Cortex of kidney (tissue), 1 donor: ENCODE measurements at places on chromosomes 3 and 15.

DNA sequence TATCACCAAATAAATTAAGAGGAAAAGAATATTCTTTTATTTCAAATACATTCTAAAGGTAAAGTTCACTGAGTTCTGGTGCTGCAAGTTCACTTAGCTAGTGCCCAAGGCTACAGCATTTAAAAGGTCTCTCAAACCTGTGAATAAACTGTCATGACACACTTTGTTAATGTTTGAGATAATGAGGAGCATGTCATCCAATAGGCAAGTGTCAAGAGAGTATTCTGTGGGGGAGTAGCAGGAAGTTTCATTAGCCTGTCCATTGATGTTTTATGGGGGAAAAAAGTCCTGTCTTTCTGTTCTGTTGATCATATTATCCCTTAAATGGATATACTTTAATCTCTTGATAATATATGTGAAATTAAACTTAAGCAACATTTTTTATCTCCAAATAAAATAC lies 4.0 kb downstream of the SPESP1 start:
- no peak for DNase-seq

DNA sequence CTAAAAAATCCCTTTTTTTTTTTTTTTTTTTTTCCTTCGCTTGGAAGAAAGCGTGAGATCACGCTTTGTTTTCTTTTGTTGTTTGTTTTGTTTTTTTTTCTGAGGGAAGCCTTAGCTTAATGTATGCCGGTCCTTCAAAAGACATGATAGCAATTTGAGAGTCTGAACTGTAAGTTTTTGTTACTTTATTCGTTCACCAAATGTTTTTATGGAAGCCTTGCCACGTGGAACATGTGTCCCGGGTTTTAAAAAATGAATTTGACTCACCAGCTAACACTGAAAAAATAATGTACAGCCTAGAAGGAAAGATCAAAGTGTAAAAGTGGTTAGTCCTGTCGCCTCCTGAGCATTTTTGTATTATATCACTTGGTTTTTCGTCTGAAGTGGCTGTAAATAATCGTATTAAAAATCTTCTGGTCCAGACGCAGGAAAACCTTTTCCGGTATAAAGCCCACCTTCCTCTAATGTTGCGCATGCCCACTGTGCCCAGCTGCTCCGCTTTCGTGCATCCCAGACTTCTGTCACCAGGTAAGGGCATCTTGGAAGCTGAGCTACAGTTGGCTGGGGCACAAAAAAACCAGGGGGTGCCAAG lies 795 bp upstream of the MYNN start:
- no peak for DNase-seq

DNA sequence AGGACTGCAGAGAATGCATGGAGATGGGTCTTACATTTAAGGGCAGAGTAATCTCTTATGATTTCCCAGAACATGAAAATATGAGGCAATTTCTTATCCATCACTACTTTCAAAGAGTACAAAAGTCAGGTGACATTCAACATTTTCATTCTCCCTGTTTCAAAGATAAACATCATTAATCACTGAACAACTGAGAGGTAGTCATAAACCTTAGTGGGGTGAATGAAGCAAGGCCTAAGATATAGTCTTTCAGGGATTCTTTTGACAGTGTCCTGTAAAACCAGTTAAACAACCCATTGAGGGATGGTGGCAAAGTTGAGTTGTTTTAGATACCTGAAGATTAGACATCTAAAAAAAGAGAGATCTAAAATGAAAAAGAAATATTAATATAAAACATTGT lies 271.6 kb upstream of the CBLB start:
- DNase-seq, result no peak

DNA sequence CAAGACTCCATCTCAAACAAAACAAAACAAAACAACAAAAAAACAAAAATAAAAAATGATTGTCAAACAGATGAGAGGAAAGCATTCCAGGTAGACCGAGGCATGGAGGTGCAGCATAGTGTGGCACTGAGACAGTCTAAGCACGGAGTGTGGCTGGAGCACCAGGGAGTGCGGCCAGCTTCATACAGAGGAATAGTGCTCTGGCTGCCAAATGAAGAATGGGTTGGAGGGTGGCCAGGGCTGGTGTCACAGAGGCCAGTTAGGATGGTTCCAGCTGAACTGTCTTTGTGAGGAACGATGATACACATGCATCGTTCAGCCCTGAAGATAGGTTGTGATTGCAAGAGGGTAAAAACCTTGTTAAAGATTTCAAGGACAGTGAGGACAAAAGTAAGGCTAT lies 28.3 kb downstream of the MITF start:
- DNase-seq, result no peak

DNA sequence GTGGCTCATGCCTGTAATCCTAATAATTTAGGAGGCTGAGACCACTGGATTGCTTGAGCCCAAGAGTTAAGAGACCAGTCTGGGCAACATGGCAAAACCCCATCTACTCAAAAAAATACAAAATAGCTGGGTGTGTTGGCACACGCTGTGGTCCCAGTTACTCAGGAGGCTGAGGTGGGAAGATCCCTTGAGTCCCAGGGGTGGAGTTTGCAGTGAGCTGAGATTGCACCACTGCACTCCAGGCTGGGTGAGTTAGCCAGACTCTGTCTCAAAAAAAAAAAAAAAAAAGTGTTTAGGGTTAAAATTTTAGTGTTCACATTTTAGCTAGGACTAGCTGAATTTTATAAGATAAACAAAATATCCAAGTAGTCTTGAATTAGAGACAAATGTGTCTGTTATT lies 1340.1 kb upstream of the EPHA6 start:
- DNase-seq, result no peak

DNA sequence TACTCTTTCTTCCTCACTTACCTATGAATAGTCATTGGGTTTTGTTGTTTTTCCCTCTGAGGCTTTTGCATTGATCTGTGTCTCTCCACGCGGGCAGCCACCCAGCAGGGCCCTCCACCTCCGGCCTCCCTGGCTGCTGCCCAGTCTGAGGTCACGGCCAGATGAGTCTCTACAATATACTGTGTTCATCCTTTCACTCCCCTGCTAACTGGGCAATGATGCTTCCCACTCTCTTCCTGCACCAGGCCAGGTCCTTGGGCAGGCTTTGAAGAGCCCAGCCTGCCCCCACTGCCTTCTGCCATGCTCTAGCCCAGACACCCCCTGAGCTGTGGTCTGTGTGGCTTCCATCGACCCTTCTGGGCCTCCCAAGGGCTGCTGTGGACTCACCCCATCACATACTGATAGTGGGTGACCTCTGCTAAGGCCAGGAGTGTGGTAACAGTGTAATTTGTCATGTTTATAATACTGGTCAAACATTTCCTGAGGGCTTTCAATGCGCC lies 18.0 kb downstream of the PDIA5 start:
- no peak for DNase-seq

GRCh38 chr3:11724615-11725339 lies 81.1 kb upstream of the VGLL4 start:
- no peak for DNase-seq

GRCh38 chr3:159266779-159267178 lies 464.9 kb downstream of the MFSD1 start:
- no peak for DNase-seq

GRCh38 chr3:187069857-187070516 lies 69.3 kb downstream of the RPL39L start:
- no peak for DNase-seq

DNA sequence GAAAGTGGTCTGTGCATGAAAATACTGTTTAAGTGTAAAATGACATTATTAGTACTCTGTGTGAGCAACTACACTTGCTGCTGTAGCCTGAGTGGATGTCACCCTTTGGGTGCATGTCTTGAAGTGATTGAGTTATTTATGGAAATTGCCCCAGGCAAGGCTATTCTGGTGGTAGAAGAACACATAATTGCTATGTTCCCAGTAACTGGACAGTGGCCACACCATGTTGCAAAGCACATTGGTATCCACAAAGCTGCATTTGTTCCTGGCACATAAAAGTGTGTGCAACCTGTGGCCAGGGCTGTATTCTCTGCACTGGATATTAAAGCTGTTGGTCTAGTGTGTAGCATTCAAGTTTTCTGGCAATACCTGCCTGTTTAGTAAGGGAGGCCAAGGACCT lies 23.8 kb downstream of the MTMR14 start:
- no peak for DNase-seq

DNA sequence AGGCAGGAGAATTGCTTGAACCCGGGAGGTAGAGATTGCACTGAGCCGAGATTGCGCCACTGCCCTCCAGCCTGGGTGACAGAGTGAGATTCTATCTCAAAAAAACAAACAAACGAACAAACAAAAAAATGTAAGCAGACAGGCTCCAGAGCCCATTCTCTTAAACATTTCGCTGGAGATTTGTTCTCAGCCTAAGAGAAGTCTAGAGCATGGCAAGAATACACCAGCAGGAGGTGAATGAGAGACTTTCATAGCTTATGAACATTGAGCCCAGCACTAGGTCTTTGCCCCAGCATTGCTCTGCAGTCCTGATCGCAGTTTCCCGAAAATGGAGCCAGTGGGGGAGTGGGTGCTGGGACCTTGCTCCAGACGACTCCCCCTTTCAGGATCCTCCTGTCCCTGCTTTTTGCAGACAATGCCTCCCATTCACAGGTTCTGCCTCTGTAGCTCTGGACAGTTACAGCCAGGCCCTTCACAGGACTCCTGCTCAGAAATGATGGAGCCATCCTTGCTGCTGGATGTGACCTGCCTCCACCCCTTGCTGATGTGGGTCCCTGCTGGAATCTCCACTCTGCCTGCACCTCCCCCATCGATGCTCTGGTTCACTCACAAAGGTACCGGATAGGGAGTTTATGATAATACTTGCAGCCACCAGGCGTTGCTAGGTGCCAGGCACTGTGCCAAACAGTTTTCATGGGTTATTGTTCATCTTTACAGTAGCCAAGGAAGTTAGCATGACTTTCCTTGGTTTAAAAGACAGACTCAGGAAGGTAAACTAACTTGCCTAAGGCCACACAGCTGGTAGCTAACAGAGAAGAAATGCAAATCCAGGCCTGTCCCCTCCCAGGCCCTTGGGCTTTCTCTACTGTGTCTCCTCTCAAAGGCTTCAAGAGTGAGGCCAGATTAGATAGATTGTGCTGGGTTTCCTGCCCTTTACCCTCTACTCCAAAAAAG lies 329.7 kb upstream of the TLE3 start:
- no peak for DNase-seq

- DNase-seq, result no peak
Observed at GRCh38 chr3:87478716-87479115, 202.3 kb upstream of the POU1F1 start.

GRCh38 chr3:98359993-98360675 lies 6.5 kb downstream of the OR5K4 start:
- DNase-seq, result no peak

- DNase-seq, result no peak
Observed at GRCh38 chr3:106345353-106346027, 476.7 kb upstream of the CBLB start.

- DNase-seq, result no peak
Observed at GRCh38 chr15:57138349-57138788, 219.9 kb downstream of the TCF12 start.

- no peak for DNase-seq
Observed at GRCh38 chr3:130671545-130672312, 74.9 kb downstream of the PIK3R4 start.

DNA sequence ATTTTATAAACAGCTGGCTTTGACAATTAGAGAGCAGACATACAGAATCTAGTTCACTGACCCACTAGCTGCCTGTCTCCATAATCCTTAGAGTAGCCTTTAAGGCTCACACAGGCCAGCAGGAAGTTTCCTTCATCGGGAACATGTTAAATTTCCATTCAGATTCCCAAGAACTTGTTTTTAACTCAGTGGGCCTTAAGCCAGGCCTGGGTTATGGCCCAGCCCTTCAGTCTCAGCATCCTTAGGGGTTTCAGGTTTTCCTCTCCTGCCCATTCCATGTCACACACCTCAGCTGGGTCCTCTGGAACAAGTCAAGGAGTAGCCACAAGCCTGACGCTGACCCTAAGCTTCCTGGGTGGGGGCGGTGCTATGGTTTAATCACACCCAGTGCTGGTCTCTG lies 15.0 kb downstream of the CDAN1 start:
- DNase-seq, result no peak

DNA sequence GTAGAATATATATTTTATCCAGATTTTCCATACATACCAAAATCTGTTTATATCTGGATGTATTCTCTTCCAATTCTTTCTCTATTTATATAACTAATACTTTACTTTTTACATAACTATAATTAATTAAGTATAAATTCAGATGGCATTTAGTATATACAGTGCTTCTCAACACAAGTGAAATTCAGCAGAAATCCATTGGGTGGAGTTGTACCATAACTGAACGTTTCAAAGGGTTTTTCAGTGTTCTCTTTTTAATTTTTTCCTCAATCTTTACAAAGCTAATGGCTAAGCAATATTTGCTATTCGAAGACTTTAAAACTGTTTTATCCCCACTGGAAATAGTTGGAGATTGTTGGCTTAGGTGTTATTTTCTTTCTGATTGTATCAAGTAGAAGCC lies 13.9 kb upstream of the ZBBX start:
- DNase-seq, result no peak

DNA sequence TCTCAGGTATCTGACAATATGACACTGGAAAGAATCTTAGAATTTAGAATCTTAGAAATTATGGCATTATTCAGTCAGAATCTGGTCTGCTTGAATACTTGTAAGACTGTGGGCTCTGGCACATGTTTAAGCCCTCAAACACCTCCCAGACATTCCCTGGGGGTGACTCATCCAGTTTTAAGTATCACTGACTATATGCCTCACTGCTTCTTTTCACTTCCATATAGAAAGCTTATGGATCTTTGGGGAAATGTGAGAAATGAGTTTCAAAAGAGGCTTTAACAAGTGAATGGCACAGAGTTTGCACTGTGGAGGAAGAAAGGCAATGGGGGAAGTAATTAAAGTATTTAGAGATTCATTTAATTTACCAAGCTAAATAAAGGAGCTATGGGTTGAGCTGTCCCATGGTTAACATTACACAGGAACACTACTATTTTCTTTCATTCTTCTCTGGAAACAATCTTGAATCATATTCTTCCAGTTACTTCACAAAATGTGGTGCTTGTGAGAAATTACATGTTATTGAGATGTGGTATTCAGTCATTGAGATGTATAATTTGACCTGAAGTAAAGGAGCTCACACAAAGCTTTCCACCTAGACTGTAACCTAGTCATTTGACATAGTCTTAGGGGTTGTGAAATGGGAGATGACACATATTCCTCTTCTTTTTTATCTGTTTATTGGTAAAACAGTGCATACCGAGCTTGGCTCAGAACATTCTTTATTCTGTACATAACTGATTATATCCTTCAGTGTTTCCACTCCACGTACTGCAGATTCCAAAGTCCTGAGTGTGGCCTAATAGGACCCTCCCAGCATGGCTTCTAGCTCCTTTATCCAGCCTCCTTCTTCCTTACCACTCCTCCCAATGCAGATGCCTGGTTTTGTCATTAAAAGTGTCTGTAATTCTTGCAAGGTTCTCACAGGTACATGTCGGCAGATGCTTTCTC lies 544.6 kb upstream of the NECTIN3 start:
- no peak for DNase-seq
